ENCODE measurements at places on chromosomes 5 and 9.

- no peak for DNase-seq
Measured at GRCh38 chr5:178661836-178662540, 35.1 kb upstream of the CLK4 start.

DNA sequence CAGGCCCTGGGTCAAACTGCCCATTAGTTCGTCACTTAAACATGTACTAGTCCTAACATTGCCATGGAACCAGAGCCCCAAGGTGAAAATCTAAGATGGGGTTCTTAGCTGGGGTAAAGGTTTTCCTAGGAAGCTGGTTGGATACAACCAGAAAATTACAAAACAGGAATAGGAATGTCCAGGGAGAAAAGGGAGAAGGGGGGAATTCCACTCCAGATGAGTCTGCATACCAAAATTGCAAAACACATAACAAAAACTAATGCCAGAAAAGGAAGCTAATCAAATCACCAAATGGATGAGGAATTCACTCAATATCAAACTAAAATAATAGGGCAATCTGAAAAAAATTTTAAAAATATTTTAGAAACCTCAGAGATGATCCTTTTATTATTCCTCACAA, 396.2 kb downstream of the EFNA5 start:
- DNase-seq, result no peak

- DNase-seq, result no peak
Measured at GRCh38 chr5:39146831-39147540, 72.4 kb downstream of the FYB1 start.

GRCh38 chr5:37712750-37713149, 127.1 kb downstream of the GDNF start:
- no peak for DNase-seq

GRCh38 chr9:21901546-21901945, 92.6 kb downstream of the CDKN2A start:
- DNase-seq, result no peak

- no peak for DNase-seq
Measured at GRCh38 chr5:74738406-74738805, 28.5 kb downstream of the GFM2 start.

GRCh38 chr9:97557606-97558095, 56.2 kb downstream of the TMOD1 start:
- no peak for DNase-seq

Data from activated T-cell treated with anti-CD3 and anti-CD28 coated beads for 1 hour (primary cell).